ENCODE measurements at places on chromosomes 16 and 17.

GRCh38 chr17:11736613-11737312 is 138.5 kb downstream of the DNAH9 start:
- peak; percentile 3 for DNase-seq

DNA sequence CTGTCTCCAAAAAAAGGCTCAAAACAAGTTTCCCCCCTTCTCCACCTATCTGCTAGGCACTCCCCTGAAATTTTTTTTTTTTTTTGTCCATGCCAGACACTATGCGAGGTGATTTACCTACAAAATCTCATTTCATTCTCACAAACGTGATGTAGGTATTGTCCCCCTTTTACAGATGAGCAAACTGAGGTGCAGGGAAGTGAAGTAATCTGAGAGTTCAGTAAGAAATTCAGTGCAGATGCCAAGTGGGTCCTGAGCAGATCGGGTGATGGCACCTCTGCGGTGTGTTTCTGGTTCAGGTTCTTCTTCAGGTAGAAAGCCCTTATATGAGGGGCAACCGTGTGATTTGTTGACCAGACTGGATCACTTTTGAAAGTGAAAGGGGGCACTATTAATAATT is 9.7 kb downstream of the TBKBP1 start:
- no peak for DNase-seq

GRCh38 chr17:75239778-75240393 is 21.5 kb downstream of the GGA3 start:
- no peak for DNase-seq

DNA sequence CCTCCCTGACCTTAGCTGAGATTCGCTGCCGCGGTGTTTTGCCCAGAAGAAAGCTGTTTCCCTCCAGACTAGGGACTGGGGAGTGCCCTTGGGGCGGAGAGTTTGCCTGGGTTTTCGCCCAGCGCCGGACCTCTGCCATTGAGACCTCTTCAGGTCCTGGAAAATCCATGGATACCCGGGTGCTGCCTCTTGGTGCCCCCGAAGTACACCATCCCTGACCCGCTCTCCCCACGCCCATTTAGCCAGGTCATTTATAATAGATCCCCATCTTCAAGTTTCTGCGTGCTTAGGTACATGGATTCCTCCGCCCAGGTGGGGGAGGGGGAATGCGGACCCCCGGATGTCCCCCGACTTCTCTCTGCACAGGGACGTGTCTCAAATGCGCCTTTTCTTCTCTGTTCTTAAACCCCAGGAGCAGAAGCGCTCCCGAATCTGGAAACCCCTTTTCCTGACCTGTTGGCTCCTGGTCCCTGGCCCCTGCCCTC is 15.0 kb upstream of the CBX8 start:
- DNase-seq: no peak

- DNase-seq: no peak
Observed at GRCh38 chr16:9264067-9264466, 172.6 kb downstream of the HAPSTR1 start.

- DNase-seq: no peak
Observed at GRCh38 chr16:24839347-24839972, 6.3 kb upstream of the SLC5A11 start.

- DNase-seq: no peak
Observed at GRCh38 chr16:87390641-87391323, 1.4 kb upstream of the MAP1LC3B start.

GRCh38 chr17:42673885-42674754 is 2.7 kb downstream of the PLEKHH3 start:
- no peak for DNase-seq

DNA sequence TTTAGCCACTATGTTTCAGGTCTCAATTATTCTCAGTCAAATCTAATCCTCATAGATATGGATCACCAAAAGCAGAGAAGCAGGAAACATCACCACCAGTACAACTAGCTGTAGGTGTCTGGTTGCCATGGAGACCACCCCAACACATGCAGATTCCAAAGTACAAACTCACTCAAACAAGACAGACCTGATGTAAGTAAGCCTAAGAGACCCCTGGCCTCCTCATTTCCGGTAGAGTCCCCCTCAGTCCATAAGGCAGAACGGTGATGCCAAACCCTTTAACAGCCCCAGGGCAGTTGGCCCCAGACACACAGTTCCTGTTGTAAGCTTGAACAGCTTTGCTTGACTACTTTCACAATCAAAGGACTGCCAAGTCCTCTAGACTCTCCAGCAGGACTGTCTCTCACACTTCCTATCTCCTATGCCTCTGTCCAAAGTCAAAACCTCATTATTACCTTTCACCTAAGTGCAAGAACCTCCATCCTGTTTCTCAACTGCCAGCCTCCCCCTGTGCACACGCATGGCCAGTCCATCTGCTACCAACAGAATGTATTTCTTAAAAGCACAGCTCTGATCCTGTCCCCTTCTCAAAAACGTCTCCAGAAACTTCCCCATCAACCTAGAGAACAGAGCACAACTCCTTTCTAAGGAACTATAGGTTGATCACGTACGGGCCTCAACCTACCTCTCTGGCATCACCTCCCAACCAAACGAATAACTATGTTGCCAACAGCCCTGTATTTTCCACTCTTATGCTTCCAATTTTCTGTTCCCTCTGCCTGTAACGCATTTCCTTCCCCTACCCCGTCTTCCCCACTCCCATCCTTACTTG is 23.9 kb downstream of the SLC39A11 start:
- peak; percentile 67 for DNase-seq

DNA sequence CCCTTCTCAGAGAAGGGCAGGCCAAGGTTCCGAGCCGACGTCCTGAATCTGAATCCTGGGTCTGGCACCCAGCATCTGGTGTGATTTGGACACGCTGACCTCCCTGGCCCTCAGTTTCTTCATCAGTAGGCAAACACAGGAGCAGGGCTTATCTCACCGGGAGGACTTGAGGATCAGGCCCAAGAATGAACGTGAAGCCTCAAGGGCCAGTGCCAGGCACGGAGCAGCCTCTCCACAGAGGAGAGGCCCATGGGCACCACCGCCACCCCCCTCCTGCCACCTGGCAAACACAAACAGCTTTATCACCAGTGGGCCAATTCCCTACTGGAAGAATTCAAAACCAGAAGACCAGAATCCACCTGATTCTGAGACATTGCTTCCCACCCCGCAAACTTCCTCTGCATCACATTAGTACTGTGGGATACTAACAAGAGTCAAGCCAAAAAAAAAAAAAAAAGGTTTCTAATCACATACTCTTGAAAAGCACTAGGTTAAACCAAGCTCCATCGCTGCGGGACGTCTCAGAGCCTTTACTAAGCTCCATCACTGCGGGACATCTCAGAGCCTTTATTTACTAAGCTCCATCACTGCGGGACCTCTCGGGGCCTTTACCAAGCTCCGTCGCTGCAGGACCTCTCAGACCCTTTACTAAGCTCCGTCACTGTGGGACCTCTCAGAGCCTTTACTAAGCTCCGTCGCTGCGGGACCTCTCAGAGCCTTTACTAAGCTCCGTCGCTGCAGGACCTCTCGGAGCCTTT is 68.0 kb upstream of the DOC2B start:
- DNase-seq: no peak

GRCh38 chr16:52265446-52265861 is 281.5 kb downstream of the TOX3 start:
- DNase-seq: peak; percentile 17

DNA sequence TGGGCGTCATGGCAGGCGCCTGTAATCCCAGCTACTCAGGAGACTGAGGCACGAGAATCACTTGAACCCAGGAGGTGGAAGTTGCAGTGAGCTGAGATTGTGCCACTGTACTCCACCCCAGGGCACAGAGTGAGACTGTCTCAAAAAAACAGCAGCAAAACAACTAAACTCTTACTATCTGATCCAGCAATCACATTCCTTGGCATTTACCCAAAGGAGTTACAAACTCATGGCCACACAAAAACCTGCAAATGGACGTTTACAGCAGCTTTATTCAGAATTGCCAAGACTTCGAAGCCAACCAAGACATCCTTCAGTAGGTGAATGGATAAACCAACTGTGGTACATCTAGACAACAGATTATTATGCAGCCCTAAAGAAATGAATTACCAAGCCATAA is 4.0 kb downstream of the SIAH1 start:
- no peak for DNase-seq

All from tongue (tissue), 3 donors.